ENCODE measurements at places on chromosomes 7 and 10.

GRCh38 chr10:67788028-67788886 lies 49.7 kb downstream of the DNAJC12 start:
- peak; percentile 65 for DNase-seq

DNA sequence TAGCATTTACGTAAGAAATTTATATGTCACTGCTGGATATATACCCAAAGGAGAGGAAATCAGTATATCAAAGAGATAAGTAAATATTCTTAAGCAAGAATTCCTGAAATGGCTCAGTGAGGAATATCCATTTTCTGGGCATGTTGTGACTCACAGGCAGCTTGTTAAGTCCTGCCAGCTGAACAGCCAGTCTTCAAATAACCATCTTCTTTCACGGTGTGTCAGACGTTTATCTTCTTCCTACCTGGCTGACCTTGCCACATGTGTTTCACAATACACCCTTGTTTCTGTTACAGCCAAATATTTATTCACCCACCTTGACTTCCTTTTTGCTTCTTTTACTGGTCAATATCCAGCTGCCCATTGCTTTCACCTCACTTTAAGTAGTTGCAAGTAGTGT lies 648.1 kb downstream of the ANKRD7 start:
- DNase-seq, result no peak

DNA sequence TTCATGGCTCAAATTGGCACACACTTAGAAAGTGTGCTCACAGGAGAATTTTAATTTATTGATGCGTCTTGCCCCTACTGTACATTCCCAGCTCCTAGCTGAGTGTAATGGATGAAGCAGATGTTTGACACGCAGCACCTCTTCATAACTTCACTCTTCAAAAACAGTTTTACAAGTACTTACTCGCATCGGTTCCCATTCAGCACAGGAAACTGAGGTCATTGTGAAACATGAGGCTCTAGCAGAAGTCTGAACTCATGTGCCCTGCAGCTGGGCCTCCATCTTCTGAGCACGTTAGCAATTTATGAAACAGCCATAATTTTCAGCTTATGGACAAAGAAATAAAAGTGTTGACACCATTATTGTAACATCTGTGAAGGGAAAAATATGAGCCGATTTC lies 558.9 kb upstream of the MGMT start:
- no peak for DNase-seq

GRCh38 chr7:125122173-125122572 lies 192.5 kb upstream of the POT1 start:
- no peak for DNase-seq

DNA sequence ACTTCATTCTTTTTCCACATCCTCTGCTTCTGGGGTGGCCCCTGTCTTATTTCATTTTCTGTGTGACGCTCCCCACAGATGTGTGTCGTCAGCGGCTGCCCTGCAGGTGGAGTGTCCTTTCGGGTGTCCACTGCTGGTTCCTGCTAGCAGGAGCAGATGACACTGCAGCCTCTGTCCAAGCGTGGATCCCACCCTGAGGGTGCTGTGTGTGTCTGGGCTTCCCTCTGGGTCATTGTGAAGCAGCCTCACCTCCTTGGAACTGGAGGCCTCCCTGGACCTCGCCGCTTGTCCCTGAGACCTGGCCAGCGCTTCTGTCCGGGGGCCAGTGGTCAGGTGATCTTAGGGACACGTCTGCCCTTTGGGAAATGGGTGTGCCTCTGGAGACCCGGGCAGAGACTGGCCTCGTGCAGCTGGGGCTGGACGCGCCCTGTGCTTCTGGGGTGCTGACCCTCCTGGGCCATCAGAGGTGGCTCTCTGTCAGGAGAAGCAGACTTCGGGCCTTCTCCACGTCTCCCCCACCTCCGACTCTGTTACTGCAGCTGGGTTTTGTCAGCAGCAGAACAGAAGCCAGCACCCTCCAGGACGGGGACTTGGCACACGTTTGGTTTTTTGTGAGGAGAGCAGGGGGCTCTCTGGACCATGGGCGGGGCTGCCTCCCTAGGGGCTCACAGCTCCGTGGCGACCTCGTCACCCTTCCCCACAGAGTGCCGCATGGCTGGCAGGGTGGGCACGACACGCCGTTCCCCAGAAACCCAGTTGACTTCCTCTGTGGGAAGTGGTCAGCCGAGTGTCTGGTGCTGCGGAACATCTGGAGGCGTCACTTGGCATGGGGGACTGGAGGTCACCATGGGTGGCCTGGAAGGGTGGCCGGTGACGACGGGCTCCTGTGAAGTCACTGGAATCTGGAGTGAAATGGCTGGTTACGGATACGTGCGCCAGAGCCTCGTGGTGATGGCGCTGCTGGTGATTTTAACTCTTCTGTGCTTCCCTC lies 48.4 kb downstream of the INPP5A start:
- no peak for DNase-seq

DNA sequence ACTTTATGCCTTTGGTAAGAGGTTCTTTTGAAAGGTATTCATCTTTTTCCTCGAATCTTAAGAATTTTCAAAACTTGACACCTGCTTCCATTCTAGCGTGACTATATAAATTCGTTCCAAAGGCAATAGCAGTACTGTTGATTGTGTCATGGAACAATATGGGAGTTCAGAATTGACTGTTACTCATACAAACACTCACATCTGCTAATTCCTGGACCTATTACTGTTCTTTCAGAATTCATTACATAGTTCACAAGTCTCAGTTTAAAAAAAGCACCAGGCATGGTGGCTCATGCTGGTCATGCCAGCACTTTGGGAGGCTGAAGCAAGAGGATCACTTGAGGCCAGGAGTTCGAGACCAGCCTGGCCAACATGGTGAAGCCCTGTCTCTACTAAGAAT lies 80.9 kb downstream of the CACNB2 start:
- no peak for DNase-seq

DNA sequence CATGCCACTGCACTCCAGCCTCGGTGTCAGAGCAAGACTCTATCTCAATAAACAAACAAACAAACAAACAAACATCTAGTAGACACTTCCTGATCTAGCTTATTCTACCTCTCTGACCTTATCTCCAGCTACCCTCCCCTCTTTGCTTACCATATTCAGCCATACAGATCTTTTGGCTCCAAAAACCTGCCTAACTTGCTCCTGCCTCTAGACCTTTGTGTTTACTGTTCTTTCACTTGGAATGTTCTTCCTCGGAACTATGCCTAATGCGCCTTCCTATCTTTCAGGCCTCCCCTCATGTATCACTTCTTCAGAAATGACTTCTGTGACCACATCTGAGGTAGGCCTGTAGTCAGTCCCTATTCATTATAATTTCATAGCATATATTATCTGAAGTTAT lies 20.3 kb upstream of the WNT8B start:
- no peak for DNase-seq

DNA sequence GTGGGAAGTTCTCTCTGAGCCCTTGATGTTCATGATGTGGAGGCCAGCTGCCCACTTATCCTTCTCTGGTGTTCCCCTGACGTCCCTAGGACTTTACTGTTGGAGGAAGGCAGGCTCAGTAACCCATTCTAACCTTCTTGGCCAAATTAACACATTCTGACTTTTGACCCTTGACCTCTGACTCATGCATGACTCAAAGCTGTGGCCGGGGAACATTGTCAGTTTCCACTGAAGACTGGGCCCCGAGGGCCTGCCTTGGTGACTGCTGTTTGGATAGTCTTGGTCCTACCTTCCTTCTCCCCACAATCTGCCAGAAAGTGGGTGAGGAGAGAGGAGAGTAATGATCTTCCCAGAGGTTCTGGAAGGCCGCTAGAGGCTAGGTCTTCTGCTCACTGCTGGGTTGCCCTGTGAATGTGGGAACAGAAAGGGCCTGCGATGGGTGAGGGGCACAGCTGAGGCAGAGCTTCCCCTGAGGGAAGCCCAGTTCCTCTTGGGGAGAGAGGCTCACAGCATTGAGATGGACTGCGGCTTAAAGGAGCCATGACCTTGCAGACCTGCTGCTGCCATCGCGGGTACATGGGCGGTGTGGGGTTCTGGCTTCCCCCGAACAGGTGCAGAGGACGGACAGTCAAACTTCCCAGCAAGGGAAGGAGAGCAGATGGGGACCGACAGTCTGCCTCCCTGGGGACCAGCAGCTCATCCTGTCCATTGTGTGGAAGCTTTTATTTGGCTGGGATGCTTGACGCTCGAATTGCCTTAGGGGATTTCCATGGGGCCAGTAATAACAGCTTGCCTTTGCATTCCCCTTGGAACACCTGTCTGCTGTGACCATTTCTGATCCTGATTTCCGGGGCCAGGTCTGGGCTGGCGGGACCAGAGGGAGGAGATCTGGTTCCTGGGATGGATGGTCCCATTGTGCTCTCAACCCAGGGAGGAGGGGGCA lies 43.8 kb downstream of the ADAMTS14 start:
- DNase-seq, result no peak

- DNase-seq, result no peak
Measured at GRCh38 chr7:121372376-121373010, 23.6 kb downstream of the FAM3C start.

DNA sequence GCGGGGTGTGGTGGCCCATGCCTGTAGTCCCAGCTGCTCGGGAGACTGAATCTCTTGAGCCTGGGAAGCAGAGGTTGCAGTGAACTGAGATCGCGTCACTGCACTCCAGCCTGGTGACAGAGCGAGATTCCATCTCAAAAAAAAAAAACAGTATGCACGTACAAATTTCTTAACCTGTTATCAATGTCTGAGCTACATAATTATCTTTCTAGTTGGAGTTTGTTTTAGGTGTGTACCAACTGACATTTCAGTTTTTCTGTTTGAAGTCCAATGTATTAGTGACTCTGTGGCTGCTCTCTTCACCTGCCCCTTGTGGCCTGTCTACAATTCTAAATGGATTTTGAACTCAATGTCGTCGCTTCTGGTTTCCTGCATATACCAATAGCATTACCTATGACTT lies 40.3 kb downstream of the CD36 start:
- DNase-seq, result no peak

GRCh38 chr10:59346321-59346720 lies 16.0 kb downstream of the FAM13C start:
- DNase-seq, result no peak

- no peak for DNase-seq
Measured at GRCh38 chr10:98404571-98405359, 10.2 kb downstream of the PYROXD2 start.

DNA sequence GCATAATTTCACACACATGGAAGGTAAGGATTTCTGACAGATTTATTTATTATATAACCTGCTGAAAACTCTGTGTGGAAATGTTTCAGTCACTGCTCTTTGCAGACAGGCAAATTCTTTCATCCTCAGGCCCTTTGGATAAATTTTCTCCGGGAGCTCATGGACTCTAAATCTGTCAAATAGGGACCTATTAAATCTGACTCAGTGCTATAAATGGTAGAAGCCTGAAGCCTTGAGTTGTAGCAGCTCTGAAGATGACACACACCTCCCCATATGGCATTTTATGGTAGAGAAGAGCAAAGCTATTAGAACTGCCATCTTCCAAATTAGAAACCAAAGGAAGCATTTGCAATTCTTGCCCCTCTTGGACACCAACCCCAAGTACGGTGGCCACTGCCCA lies 808.7 kb downstream of the XPNPEP1 start:
- no peak for DNase-seq

GRCh38 chr7:27420702-27421101 lies 178.1 kb downstream of the EVX1 start:
- DNase-seq, result no peak

GRCh38 chr7:100604028-100604975 lies 2.1 kb downstream of the PCOLCE start:
- peak; percentile 81 for DNase-seq

- DNase-seq, result no peak
Measured at GRCh38 chr7:47536661-47537611, 45.0 kb downstream of the TNS3 start.

GRCh38 chr7:147197006-147197405 lies 1080.4 kb downstream of the CNTNAP2 start:
- DNase-seq, result no peak

DNA sequence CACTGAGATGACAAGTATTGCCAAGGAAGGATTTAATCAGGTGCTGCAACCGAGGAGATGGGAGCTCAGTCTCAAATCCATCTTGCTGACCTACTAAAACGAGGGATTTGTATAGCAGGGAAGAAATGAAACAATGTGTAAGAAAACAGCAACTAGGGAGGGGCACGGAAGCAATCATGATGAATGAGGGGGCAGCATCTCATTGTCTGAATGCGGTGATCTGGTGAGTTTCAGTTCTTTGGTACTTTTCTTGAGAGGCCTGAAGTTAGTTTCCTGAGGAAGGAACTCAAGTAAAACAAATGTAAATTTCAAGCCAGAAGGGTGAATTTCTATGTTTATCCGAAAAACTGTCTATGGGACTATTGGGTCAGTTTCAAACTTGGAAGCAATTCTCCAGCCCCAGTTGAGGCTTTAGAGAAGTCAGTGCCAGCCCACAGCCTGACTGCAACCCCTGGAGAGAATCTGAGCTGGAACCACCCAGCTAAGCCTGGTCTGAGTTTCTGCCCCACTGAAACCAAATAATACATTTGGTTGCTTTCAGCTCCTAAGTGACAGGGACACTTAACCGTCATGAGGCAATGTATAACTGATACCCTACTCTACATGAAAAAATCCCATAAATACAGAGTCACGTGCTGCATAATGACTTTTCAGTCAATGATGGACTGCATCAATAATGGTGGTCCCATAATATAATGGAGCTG lies 45.8 kb upstream of the TNS3 start:
- DNase-seq, result no peak

DNA sequence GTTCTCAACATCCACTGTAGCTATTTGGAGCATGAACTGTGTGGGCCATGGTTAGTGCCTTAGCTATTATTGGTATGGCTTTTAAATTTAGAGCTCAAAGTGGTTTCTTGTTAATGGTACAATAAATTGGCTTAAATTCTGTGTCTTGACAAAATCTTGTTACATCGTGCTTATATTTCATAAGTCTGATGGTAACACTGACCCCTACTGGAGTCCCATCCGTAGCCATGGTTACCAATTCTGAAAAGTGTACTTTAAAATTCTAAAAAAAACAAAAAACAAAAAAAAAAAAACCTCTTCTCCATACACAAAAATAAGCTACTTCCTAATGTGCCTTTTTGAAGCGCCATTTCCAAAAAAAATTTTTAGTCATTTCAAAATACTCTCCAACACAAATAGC lies 6.4 kb upstream of the RPP30 start:
- DNase-seq, result no peak

DNA sequence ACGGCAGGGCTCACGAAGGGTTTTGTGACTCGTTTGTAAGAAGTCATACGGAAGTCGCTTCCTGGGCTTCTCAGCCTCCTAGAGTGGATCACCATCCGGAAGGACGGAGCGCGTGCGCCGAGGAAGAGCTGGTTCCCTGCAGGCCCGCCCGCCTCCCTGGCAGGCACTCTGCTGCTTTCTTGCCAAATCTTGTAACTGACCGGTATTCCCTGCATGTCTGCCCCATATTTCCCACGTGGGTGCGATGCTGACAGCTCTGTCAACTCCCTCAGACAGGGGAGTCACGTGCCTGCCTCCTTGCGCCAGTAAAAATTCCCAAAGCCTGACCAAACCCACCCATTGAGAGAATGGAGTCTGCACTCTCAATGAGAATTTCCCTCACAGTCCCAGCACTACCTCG lies 12.7 kb downstream of the SHH start:
- DNase-seq, result no peak

DNA sequence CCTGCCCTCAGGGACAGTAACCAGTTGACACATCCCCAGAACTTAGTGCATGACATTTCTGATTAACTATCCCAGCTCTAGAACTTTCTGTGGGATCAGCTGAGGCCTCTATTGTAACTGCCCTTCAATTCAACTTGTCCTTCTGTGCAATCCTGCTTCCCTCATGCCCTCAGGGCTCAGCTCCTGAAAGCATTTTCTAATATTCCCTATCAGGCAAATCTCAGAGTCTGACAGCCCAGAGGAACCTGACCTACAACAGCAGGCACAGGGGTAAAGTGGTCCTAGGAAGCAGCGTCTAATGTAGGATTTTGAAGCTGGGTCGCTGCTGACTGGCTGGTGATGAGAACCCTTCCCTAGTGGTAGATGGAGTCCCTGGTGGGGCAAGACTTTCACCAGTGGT lies 13.6 kb upstream of the STN1 start:
- DNase-seq, result no peak
